ENCODE measurements at places on chromosomes 1 and 21.

- no peak for DNase-seq
Observed at GRCh38 chr1:169289016-169289415, 78.6 kb downstream of the NME7 start.

DNA sequence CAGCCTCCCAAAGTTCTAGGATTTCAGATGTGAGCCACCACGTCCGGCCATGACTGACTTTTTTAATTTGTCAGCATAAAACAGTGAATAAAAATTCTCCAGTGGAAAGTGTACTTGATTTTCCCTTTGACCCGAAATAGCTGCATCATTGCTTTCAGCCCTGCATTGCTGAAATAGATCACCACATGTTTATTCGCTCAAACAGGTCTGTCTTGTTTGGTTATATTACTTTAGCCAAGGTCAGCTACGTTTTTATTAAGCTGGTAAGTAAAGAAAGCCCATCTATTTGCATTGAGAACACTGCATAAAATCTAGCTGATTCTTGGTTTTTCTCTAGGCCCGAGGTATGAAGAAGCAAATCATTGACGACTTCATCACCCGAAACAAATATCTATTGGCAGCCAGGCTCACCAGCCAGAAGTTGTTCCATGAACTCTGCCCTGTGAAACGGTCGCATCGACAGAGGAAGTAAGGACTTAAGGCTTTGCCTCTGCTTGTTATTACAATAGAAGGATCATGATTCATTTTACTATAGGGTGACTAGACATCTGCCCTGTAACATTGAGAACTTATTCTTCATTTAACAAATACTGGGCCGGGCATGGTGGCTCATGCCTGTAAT, 25.6 kb downstream of the AGMAT start:
- no peak for DNase-seq

GRCh38 chr21:29511096-29511495, 212.4 kb downstream of the BACH1 start:
- no peak for DNase-seq

GRCh38 chr1:70084314-70084915, 121.0 kb downstream of the LRRC40 start:
- no peak for DNase-seq

DNA sequence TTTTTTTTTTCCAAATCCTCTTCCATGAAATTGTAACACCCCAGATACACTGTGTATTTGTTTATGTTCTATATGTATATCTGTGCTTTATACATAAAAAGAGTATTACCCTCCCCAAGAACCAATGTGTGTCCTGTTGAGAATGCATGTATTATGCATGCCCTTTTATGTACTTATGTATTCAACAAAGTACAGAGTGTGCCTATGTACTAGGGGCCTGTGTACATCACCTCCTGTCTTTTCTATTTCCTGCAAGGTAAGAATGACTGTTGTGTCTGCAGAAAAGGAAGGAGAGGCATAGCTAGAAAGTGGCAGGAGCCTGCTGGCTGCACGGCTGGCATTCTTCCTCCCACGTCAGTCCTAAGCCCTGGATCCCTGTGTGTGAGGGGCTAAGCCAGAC, 7.0 kb downstream of the TMEM61 start:
- no peak for DNase-seq

DNA sequence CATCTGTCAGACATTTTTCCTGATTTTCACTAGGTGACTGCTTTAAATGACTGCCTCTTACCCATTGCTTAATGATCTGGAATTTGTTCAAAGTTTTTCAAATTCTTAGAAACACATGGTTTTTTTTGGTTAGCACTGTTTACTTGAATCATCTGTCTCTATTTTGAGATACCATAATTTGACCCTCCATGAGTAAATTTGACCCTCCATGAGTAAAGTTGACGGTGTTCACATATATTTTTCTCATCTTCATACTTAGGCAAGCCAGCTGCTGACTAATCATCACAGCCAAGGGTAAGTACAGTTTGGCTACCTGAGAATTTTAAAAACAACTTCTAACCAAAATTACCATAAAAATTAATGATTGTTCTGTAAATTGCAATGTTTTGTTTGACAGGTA, 586.5 kb downstream of the PTBP2 start:
- no peak for DNase-seq

DNA sequence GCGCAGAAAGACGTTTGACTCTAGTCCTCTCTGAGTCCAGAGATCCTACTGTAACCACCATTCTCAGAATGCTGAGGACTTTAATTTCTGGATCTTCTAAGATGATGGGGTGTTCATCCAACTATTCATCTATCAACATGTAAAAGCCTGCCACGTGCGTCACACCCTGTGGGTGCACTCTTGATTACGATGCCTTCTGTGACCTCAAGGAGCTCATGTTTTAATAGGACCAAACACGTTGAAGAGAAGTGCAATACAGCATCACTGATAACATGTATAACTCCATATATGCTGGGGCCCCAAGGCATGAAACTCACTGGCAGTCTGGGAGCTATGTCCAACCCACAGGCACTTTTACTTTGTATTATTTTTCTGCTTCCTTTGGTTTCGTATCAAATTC, 19.0 kb downstream of the KIAA0040 start:
- no peak for DNase-seq

All from stimulated activated CD8-positive, alpha-beta memory T cell treated with anti-CD3 and anti-CD28 coated beads, Interleukin-4, amount 100 ng/mL, for 48 hours (primary cell).